Activated CD8-positive, alpha-beta memory T cell treated with anti-CD3 and anti-CD28 coated beads, Interleukin-2, amount 50 U/mL, for 4 hours (primary cell): ENCODE measurements at places on chromosomes 13 and 19.

DNA sequence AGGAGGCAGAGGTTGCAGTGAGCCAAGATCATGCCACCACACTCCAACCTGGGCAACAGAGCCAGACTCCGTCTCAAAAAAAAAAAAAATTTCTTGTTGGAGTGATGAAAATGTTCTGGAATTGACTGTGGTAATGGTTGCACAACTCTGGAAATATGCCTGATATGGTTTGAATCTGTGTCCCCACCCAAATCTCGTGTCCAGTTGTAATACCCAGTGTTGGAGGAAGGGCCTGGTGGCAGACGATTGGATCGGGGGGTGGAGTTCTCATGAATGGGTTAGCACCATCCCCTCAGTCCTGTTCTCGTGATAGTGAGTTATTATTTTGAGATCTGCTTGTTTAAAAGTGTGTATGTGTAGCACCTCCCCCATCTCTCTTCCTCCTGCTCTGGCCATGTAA, 41.1 kb upstream of the MAP3K10 start:
- no peak for DNase-seq

- no peak for DNase-seq
Observed at GRCh38 chr19:33290956-33291622, 11.2 kb downstream of the CEBPA start.

GRCh38 chr19:48683349-48683748, 10.5 kb upstream of the NTN5 start:
- peak; percentile 43 for DNase-seq

DNA sequence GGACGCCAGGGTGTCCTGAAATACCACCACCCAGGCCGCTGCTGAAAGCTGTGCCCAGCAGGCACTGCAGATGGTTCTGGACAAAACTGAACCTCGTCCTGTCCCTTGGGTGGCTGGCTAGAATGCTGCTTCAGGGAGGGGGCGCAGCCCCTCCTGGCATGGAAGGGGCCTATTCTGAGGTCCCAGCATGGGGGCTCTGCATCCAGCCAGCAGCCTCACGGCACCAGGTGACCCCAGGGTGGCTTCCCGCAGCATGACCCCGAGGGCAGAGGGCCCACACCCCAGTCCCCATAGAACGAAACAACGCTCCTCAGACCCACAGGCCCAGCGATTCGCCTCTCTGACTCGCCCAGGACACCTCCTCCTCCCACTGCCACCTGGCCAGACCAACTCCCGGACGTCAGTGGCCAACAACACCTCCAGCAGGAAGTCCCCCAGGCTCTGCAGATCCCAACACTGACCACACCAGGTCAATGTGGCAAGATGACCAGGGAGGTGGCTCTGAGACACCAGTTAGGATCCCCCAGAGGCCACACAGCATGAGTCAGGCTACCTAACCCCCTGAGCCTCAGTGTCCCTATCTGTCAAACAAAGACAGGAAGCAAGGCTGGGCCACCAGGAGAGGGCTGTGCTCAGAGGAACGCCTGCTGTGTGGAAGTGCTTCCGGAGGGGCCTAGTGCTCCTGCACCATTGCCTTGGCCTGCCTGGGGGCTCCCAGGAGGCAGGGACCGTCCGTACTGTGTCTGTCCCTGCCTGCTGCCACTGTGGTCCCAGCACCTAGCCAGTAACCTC, 6.1 kb downstream of the MKNK2 start:
- no peak for DNase-seq

GRCh38 chr13:49421391-49421790, 22.5 kb downstream of the CAB39L start:
- peak; percentile 19 for DNase-seq

- no peak for DNase-seq
Observed at GRCh38 chr19:51450730-51451307, 7.4 kb downstream of the SIGLEC8 start.

- DNase-seq = no peak
Observed at GRCh38 chr13:68551701-68552522, 1321.8 kb upstream of the PCDH9 start.

DNA sequence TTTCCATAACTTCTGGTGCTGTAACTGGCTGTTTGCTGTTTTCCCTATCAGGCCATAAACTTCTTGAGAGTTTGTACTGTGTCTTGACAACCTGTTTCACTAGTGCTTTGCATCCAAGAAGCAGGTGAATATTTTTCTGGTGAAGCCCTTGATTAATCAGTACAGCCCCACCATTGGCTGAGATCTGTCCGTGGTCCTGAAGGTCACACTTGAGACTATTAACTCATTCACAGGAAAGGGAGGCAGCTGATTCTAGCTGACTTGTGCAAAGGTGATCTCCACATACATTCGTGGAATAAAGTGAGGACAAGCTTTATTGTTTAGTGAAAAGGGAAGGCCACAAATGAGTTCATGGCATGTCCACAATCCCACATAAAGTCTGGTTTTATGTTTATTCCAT, 61.4 kb upstream of the ZNF835 start:
- no peak for DNase-seq

- DNase-seq = no peak
Observed at GRCh38 chr19:6086068-6086788, 24.1 kb downstream of the RFX2 start.

DNA sequence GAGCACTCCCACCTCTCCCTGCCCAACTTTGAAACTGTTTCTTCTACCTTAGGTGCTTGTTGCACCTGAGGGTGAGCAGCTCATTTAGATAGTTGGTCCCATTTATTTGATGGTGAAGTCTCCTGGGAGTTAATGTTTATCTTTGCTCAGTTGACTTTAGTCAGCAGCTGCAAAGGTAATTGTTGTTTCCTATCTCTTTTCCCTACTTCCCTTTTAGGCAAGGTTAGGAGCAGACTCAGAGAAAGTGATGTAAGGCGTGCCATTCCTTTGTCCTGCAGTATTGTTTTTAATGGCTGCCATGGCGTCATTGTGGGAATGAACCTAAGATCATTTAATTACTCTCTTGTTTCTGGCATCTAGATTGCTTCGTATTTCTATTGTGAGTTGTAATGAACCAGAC, 11.6 kb downstream of the AKAP11 start:
- no peak for DNase-seq

DNA sequence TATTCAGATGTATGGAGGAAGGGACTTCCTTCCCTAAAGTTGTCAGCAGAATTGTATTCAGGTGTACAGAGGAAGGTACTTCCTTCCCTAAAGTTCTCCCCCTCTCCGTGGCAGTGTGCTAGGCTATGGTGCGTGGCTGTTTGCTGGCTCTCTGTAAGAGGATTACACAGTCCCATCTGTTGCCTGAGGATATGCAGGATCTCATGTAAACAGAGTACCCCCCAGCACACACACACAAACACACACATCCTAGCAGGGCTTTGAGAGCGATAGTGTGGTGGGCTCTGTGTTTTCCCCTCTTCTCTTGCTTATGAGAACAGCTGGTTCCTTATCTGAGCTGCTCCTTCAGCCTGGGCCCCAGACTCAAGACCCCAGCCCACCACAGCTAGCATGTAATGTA, 10.3 kb downstream of the NEK5 start:
- DNase-seq = no peak

DNA sequence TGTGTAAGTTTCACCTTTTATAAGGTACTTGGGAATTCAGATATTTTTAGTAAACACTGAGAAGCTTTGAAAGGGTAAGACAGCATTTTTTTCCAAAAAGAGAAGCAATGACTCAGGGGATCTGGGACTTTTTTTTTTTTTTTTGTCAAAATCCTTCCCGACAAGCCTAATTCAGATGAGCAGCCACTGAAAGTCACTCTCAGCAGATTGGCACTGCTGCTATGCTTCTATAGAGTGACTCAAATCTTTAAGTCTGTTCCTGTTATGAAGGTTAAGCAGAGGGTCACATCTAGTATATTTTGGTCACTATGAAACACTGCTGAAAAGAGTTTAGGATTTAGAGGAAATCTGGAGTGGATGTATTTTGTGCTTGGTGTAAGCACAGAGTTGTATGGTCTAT, 571.1 kb downstream of the MYO16 start:
- no peak for DNase-seq

- no peak for DNase-seq
Observed at GRCh38 chr19:29833614-29834261, 21.9 kb downstream of the CCNE1 start.

- no peak for DNase-seq
Observed at GRCh38 chr13:46685006-46685730, 111.8 kb downstream of the ESD start.

DNA sequence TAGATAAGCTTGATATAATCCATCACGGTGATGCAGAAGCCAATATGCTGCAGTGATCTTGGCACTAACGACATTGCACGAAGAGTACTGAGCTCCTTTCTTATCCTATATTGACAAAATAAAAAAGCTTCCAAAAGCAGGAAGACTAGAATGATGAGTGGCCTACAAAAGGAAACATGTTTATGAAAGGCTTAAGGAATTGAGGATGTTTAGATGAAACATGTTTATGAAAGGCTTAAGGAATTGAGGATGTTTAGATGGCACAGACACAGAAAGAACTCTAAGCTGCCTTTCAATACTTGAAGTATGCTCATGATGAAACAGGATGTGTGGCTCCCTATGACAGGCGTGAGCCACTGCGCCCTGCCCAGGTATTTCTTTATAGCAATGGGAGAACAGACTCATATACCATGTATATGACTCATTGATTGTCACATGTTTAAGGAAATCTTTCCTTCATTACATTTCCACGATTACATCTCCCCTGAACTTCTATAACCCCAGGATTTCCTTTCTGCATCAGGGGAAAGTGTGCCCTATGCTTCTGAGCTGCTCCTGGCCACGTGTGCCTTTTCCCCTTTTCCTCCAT, 690.8 kb upstream of the ARGLU1 start:
- DNase-seq = no peak

- no peak for DNase-seq
Observed at GRCh38 chr19:58326501-58326913, 287 bp upstream of the ZSCAN22 start.

- DNase-seq = no peak
Observed at GRCh38 chr13:36413161-36413560, 19.1 kb upstream of the CCNA1 start.

DNA sequence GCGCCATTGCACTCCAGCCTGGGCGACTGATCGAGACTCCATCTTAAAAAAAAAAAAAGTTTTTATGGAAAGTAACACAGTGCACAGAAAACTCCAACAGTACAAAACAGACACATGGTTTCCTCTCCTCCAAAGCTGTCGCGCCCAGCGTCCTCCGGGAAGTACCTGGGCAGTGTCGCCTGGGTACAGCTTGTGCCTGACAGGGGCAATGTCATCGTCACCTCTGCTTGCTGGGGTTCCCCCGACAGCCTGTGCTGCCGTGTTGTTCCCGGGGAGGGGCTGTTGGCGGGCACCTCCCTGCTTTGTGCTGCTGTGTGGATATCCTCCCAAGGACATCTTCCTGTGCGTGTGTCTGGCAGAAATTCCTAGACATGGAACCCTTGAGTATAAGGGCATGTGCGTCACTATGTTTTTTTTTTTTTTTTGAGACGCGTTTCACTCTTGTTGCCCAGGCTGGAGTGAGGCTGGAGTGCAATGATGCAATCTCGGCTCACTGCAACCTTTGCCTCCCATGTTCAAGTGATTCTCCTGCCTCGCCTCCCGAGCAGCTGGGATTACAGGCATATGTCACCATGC, 2.4 kb upstream of the F2RL3 start:
- no peak for DNase-seq

DNA sequence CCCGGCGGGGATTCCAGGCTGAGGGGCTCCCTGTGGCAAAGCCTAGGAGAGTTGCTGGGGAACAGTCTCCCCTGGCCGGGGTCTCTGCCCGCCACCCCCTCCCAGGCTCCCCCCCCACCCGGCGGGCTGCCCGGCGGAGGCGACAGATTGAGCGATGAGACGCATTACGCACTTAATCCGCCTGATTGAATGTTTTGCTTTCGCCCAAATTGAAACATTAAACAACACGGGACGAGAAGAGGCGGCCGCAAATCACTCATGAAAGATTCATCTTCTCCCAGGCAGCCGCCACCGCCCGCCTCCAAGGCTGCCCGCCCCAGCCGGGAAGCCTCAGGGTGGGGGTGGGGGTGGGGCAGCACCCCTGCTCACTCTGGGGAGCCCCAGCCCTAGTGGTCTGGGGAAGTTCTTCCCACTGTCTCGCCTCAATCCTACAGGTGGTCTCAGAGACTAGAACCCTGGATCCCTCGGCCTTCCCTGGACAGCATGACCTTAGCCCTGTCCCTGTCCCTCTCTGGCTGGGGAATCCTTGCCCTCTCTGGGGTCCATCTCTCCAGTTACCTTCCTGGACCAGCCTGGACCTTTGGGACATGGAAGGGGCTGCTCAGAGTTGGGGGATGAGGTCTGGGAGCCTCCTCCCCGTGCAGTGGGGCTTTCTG, 7.6 kb upstream of the ERFL start:
- no peak for DNase-seq

DNA sequence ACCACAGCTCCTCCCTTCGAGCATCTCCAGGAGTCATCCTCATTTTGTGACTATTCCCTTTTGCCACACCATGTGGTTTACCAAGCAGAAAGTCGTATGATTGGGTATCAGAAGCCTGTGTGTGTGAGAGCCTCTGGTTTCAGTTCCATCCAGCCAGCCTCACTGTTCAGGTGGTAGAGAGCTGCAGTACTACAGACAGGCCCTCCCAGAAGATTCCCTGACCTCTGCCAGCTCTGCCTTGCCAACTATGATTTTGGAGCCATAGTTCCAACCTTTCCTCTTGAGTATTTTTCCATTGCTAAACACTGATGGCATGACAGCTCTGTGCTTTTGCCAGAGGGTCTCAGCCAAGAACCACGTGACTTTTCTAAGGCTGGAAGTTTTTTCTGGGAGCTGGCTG, 82.5 kb downstream of the DHRS12 start:
- no peak for DNase-seq

DNA sequence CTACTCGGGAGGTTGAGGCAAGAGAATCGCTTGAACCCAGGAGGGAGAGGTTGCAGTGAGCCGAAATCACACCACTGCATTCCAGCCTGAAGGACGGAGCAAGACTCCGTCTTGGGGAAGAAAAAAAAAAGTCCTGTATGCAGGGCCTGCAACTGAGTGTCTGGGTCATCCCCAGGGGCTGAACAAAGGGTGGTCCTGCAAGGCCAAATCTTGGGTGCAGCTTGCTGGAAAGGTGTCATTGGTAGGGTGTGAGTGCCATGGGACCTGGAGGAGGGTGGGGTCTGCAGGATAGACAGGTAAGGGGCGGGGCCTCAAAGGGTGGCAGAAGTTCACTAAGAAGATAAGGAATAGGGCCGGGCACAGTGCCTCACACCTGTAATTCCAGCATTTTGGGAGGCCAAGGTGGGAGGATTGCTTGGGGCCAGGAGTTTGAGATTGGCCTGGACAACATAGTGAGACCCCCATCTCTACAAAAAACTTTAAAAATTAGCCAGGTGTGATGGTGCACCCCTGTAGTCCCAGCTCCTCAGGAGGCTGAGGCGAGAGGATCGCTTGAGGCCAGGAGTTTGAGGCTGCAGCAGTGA, 31.5 kb downstream of the ZSWIM4 start:
- no peak for DNase-seq

DNA sequence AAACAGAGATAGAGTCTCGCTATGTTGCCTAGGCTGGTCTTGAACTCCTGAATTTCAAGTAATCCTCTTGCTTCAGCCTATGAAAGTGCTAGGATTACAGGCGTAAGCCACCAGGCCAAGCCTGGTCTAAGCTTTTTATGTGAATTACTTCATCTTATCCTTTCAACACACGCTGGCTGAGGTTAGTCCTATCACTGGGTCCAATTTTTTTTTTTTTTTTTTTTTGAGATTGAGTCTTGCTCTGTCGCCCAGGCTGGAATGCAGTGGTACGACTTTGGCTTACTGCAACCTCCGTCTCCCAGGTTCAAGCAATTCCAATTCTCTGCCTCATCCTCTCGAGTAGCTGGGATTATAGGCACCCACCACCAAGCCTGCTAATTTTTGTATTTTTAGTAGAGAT, 10.4 kb downstream of the MYO1F start:
- no peak for DNase-seq

GRCh38 chr13:72126424-72126823, 259.4 kb upstream of the DACH1 start:
- DNase-seq = no peak
